ENCODE measurements at places on chromosomes 7 and 10.

- no peak for DNase-seq
Observed at GRCh38 chr10:19048891-19049290, 290 bp downstream of the MALRD1 start.

DNA sequence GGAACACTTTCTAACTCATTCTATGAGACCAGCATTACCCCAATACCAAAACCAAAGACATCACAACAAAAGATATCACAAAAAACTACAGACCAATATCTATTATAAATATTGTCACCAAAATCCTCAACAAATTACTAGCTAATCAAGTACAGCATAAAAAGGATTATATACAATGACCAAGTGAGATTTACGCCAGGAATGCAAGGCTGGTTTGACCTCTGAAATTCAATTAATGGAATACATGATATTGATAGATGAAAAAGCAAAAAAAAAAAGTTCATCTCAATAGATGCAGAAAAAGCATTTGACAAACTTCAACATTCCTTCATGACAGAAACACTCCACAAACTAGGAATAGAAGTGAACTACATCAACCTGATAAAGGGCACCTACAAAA, 175.3 kb downstream of the LCOR start:
- DNase-seq: no peak

- peak; percentile 48 for DNase-seq
Observed at GRCh38 chr10:110137142-110137545, 70.3 kb upstream of the MXI1 start.

DNA sequence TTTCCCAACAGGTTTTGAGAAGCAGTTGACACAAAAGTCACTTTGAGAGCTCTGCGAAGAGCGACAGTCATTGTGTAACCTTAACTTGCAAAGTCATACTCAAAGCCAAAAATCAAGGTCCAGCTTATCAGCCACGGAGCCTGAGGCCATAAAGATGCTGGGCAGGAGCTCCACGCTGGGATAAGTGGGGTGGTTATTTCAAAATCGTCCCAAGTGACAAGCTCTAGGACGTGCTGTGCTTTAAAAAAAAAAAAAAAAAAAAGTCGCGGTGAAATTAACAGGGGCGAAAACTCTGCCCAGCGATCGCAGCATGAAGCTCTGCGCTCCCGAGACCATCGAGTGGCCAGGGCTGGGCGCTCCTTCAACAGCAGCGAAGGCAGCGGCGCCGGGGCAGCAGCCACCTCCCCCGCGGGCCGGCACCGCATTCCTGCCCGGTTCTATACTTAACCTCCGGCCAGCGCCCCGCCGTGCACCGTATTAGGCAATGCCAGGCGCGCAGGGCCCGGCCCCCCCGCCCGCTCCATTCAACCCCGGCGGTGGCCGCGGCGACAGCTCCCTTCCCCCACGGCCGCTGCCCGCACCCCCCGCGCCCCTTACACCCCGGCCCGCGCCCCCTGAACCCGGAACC, 657 bp downstream of the HACD1 start:
- DNase-seq: no peak

- DNase-seq: no peak
Observed at GRCh38 chr7:102836191-102836919, 76.4 kb upstream of the LRRC17 start.

- DNase-seq: no peak
Observed at GRCh38 chr7:24923172-24923865, 56.7 kb downstream of the OSBPL3 start.

DNA sequence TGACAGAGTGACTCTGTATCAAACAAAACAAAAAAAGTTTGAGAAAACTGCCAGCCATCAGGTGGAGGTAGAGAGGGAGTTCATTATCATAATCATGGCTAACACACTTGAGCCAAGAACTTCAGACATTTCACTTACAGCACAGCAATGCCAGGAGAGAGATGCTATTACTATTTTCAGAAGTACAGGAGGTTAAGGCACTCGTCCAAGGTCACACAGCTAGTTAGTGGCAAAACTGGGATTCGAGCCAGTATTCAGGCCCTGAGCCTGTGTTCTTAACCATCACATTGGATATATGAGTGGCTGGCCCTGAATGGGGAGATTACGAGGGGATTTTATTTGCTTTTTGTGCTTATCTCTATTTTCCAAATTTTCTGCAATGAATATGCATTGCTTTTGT, 24.8 kb upstream of the UNC5B start:
- DNase-seq: no peak

GRCh38 chr10:6786579-6787031, 206.5 kb upstream of the PRKCQ start:
- no peak for DNase-seq

DNA sequence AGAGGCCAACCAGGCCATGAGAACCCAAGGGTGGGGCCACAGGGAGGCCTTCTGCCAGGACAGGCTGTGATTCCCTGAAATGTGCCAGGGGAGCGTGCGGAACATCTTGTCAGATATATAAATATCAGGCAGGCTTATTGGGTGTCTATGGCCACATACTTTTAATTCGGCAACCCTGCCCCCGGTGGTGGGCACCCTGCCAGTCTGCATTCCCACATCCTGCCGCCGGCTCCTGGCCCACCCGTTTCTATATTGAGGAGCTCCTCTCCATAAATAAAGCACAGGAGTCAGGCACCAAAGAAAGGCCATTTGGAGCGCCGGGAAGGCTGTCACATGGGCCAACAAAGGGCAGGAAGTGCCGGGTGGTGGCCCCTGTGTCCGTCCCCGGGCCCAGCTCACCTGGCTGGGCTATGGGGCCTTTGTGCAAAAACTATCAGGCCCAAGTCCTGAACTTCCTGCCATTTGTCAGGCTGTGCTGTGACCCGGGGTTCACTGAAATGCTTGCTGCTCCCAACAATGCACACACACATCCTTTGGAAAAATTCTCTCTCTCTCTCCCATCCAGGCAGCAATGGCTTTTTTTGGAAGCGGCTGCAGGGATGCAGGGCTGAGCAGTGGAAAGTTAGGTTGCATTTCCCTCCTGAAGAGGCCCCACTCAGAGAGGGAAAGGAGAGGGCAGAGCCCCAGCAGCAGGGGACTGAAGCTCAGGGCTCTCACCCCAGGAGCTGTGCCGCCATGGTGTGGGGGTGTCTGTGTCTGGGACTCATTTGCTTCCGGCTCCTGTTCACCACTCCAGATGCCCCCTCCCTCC, 25.0 kb upstream of the PODXL start:
- no peak for DNase-seq

GRCh38 chr7:8249121-8249520, 12.8 kb downstream of the ICA1 start:
- DNase-seq: no peak

DNA sequence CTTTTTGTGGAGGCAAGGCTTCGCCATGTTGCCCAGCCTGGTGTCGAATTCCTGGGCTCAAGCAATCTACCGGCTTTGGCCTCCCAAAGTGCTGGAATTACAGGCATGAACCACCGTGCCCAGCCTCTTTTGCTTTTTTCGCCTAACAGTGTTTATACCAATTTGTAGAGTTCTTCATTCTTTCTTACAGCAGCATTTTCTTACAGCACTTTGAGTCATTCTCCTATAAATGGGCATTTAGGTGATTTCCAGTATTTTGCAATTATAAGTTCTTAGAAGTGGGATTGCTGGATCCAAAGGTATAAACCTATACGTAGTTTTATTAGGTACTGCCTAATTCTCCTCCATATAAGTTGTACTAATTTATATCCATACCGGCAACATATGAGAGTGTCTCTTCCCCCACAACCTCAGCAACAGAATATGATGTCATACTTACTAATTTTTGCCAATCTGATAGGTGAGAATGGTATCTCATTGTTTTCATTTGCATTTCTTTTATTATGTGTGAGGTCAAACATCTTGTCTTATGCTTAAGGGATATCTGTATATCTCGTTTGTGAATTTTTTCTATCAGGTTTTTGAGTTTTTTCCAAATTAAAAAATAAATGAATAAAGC, 39.1 kb downstream of the SUFU start:
- no peak for DNase-seq

DNA sequence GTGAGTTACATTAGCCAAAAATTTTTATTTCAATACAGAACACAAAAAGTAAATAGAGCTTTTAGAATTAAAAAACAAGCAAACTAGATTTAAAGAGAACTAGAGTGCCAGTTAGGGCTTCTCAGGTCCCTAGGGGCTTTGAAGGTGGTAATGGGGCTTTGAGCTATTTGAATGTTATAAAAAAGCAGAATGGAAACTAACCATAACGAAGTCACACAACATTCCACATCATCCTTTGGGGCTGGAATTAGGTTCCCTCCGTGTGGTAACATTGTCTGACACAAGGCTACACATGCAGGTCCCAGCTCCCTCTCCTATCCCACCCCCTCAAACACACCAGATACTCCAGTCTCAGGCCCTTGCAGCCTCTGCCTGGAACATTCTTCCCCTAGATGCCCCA, 15.3 kb downstream of the JAZF1 start:
- DNase-seq: no peak

DNA sequence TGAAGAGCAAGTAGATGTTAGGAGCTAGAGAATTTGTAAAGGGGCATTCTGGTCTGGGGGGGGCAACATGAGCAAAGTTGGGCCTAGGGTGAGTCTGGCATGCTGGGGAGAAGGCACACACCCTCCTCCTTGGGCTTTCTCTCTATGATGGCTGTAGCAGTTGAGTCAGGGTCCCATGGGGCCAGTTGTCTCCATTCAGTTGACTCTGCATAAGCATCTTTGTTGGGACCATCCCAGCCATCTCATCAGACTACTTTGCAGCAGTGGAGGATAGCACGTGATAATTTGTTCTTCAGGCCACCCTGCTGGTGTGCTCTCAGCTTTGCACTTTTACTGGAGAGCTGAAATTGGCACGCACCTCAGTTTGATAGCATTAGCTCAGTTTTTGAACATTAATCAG, 55.2 kb downstream of the LRMDA start:
- DNase-seq: no peak

GRCh38 chr10:15571575-15571974, 148.1 kb downstream of the ITGA8 start:
- DNase-seq: no peak

- DNase-seq: no peak
Observed at GRCh38 chr7:72152161-72153131, 259.7 kb downstream of the CALN1 start.

DNA sequence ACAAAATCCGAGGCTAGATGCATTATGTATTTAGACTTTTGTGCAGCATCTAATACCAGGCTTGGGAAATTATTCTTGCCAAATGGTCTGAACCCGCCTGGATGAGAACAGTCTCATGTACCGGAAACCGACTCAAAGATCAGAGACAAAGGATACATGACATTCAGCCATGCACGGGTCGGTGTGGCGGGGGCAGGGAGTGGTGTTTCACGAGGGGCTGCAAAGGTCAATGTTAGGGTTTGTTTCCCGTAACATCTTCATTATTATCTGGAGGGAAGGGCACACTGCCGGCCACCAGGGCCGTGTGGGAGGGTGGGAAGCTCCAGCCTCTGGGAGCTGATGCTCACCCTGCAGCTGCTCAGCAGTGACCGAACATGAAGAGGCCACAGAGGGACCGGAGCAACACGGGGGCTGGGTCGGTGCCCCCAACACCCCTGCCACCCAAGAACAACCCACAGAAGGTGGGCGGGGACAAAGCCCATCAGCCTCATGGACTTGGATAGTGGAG, 23.1 kb downstream of the CNPY1 start:
- no peak for DNase-seq

DNA sequence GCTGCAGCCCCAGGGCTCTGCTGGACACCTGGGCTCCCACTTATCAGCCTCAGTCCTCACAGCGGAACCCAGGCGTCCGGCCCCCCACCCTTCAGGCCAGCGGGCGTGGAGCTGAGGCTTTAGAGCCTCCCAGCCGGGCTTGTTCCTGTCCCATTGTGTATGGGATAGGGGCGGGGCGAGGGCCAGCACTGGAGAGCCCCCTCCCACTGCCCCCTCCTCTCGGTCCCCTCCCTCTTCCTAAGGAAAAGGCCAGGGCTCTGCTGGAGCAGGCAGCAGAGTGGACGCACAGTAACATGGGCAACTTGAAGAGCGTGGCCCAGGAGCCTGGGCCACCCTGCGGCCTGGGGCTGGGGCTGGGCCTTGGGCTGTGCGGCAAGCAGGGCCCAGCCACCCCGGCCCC, 2.7 kb downstream of the NOS3 start:
- no peak for DNase-seq

- no peak for DNase-seq
Observed at GRCh38 chr10:133315847-133316246, 7.1 kb downstream of the ZNF511 start.

GRCh38 chr7:30406664-30407425, 71.7 kb downstream of the NOD1 start:
- DNase-seq: no peak

- DNase-seq: no peak
Observed at GRCh38 chr10:120971671-120972070, 120.5 kb downstream of the WDR11 start.

GRCh38 chr7:140867467-140868462, 57.0 kb downstream of the BRAF start:
- no peak for DNase-seq

All from GM12878 (cell line).